ENCODE measurements at places on chromosomes 3 and 15. TPM values are rescaled to one million over a fixed set of nuclear protein-coding genes. Genes with fewer than 3 reads are reported as not detected.

The SLC24A5 gene
- total RNA-seq = not detected

GRCh38 chr3:43345246-43345645, 58.9 kb downstream of the SNRK start:
- DNase-seq = no peak

The DUT gene
- total RNA-seq = 100 TPM

The ACTC1 gene
- 0.62 TPM for total RNA-seq

DNA sequence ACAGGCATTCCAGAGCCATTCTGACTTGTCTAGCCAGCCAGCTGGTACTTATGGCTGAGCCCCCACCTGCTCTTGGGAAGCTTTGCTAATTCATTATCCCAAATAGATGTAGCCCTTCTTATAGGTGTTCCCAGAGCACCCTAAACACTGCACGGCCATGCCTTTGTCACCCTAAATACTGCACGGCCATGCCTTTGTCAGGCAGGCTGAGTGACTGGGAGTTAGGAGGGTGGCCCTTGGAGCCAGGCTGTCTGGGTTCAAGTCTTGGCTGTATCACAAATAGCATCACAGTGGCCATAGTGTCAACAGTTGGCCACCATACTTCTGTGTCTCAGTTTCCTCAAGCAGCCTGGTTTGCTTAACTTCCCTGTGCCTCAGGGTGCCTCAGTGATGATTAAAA, 292.3 kb downstream of the ADAMTS17 start:
- no peak for DNase-seq

GRCh38 chr15:73869216-73869995, 4.0 kb upstream of the TBC1D21 start:
- no peak for DNase-seq
